CD4-positive, CD25-positive, alpha-beta regulatory T cell (primary cell): ENCODE measurements at places on chromosomes 6 and 20. TPM values are rescaled to one million over a fixed set of nuclear protein-coding genes. Genes with fewer than 3 reads are reported as not detected.
A peak's percentile ranks its signal among the peaks of the same experiment; 100 is the strongest.

Gene FITM2
- total RNA-seq, result 4.4 TPM

Gene SRSF12
- total RNA-seq, result not detected

Gene KCNG1
- total RNA-seq, result not detected

Gene NFATC2
- 56.8 TPM for total RNA-seq

Gene FLRT3
- total RNA-seq, result not detected

Gene EYA4
- not detected for total RNA-seq

Gene FBXO30
- total RNA-seq, result 4.1 TPM

Gene C6orf52
- total RNA-seq, result not detected

Gene OR14J1
- not detected for total RNA-seq

GRCh38 chr6:3415082-3415453, 41.8 kb downstream of the SLC22A23 start:
- DNase-seq, result no peak

- DNase-seq, result no peak
These were observed 9.6 kb upstream of the BTN3A2 start for GRCh38 chr6:26355366-26355765.

DNA sequence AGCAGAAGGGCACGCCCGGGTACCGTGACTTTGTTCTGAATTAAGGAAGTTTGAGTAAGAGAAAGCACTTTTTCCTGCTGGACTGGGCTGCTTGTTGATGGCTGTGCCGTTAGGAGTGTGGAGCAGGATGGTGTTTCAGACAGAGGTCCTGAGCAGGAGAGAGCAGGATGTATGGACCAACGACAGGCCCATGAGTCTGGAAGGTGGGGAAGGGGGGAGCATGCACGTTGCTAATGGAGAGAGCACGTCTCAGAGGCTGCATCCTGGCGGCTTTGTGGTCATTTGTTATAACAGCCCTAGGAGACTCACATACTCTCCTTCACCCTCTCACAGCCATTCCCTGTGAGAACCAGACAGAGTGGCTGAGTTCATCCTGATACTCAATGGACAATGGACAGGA, 56.8 kb downstream of the PHACTR3 start:
- DNase-seq, result no peak

DNA sequence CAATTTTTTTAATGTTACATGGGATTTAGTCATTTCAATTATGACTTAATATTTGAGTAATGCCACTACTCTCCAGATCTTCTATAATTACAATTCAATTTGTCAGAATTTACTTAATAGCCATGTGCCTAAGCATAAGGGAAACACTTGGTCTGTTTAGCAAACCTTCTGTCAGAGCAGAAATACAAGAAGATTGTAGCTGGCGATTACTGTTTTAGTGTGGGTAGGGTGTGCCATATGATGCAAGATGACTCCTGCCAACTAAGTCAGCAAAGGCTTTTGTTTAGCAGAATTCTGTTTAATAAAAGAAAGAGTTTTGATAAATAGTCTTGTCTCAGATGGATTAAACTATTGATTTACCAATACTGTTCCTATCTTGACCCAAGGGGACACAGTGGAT, 455.4 kb downstream of the RNF144B start:
- DNase-seq, result no peak

GRCh38 chr6:52858416-52858815, 17.8 kb upstream of the GSTA5 start:
- DNase-seq, result no peak

- DNase-seq, result no peak
These were observed 35.6 kb upstream of the ZBP1 start for GRCh38 chr20:57655809-57656155.

GRCh38 chr6:88825856-88826255, 137.6 kb downstream of the RNGTT start:
- no peak for DNase-seq

GRCh38 chr6:157779705-157780604, 43.1 kb upstream of the SNX9 start:
- no peak for DNase-seq

DNA sequence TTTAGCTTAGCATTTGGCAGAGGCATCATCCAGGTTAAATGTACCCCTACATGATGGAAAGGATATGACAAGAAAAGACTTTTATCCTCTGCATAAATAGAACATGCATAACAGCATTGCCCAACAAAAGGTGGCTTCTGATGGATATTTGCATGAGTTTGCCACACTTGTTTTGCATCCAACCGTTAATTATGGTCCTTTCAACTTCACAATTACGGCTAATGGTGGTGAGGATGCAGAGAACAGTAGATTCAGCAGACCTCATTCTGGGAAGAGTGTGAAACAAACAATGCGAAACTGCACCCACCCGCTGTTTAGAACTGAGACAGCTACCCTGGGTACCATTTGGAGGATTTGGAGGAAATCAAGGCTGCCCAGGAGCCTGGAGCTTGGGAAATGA, 690.9 kb upstream of the CHD6 start:
- DNase-seq, result no peak

DNA sequence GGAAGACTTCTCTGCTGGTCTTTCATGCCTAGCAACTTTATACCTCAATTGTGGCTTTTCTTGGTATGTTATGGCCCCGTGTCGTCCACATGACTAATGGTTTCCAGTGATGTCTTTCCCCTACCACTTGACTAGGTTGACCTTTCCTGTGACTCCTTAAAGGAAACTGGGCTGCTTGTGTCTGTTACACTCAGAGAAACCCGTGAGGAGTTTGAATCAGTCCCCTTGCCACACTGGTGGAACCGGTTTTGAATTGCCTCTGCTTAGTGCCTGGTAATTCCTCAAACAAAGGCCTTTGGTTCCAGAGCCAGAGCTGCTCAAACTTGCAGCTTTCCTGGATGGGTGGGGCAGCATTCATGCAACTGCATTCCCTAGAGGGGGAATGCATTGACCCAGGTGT, 21.9 kb downstream of the ECT2L start:
- no peak for DNase-seq

GRCh38 chr6:152848919-152849318, 98.3 kb downstream of the VIP start:
- DNase-seq, result no peak

DNA sequence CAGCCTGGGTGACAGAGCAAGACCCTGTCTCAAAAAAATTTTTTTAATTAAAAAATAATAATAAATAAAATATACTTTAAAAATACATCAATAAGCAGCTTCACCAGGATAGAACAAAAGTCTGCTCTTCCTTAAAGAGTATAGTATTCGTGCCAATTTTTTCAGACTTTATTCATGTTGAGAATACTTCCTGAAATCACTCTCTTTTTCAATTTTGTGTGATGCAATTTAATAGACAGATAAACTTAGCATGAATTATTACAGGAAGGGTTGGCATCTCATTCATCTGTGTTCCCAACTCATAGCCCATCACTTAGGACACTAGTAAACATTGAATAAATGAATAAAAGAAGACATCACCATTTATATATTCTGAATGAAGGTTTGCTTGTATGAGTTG, 52.4 kb downstream of the IPCEF1 start:
- no peak for DNase-seq

DNA sequence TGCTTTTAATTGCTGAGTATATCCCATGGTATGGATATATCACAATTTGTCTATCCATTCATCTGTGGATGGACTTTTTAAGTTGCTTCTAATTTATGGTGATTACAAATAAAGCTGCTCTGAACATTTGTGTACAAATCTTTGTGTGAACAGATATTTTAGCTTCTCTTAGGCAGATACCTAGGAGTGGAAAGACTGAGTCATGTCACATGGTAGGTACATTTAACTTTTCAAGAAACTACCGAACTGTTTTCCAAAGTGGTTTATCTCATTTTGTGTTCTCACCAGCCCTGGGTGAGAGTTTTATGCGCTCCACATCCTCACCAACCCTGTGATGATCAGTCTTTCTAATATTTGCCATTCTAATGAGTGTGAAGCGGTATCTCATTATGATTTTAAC, 31.0 kb upstream of the ZNFX1 start:
- no peak for DNase-seq

DNA sequence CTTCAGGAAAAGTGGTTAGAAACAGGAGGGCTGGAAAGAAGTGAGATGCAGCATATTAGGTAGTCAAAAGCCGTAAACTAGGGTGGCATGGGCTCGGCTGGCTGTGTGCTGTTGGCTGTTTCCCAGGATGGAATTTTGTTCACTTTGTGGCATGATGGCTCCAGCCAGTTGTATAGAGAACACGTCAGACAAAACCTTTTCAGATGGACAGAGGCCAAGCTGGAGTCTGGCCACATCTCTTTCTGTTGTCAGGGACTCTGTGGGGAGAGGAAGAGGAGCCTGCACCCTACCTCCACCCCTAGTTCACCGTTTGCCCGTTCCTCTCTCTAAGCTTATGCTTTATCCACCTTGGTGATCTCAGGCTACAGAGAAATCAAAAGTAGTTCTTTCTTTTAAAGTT, 22.0 kb downstream of the C6orf89 start:
- no peak for DNase-seq

GRCh38 chr6:21299216-21299615, 294.3 kb upstream of the SOX4 start:
- DNase-seq, result no peak

DNA sequence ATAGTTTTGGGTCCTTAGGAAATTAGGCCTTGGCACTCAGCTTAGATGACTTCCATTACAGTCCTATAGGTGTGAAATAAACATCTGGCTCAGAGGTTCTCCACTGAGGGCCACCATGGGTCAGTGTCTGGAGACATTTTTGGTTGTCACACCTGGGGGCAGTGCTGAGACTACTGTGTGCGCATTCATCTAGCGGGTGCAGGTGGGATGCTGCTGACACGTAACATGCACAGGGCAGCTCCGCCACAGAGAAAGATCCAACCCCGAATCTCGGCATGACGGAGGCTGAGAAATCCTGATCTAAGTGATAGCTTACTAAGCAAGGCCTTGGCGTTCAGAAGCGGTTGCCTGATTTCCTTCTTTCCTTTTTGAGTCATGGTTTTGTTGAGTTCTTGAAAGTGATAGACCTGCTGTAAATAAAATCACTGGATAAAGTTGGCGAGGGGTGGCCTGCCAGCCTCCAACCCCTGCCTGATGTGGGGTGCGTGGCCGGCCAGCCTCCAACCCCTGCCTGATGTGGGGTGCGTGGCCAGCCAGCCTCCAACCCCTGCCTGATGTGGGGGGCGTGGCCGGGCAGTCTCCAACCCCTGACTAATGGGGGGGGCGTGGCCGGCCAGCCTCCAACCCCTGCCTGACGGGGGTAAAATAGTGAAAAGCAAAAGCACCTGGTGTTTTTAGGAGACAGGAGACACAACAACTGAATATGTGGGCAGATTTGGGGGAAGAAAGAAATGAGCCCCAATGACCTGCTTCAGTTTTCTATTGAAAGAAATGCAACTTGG, 158.1 kb downstream of the CDH26 start:
- DNase-seq, result no peak

- DNase-seq, result no peak
These were observed 263.2 kb upstream of the NT5E start for GRCh38 chr6:85186546-85187175.

DNA sequence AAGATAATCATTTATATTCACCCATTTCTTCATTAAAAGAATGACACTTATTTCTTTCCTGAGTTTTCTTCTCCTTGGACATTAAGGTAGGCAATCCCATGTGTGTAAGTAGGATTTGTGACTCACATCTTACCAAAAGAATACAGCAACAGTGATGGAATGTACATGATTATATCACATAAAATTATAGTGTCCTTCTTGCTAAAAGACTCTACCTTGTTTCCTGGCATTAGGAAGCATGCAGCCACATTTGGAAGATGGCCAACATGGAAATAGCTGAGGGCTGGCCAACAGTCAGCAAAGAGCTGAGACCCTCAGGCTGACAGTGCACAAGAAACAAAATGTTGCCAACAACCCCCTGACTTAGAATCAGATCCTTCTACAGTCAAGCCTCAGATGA, 327.9 kb upstream of the MARCKS start:
- no peak for DNase-seq

DNA sequence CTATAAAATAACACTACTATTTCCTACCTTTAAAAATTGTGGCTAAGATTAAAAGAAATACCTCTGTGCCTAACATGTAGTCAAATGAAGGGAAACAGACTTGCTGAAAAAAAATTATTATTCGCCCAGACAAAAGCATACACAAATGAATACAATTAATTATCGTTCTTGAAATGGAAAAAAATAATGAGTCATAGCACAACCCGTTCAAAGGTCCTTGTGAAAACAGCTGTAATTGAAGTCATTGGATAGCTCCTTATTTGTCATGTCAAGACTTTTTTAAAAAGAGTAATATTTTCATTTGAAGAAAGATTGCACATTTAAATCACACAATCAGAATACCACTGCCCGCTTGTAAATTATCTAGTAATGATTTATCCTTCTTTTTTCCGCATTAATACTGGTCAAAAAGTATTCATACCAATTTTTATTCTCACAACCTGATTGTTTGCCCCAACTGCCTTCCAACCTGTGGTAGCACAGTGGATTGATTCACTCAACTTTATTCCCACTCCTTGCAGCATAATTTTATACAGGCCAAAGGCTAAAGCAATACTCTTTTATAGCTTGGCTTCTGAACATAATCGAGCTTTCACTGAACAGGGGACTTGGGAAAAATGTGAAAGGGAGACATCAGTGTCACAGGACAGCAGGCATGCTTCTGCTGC, 655.2 kb upstream of the MAP3K7 start:
- DNase-seq, result no peak

DNA sequence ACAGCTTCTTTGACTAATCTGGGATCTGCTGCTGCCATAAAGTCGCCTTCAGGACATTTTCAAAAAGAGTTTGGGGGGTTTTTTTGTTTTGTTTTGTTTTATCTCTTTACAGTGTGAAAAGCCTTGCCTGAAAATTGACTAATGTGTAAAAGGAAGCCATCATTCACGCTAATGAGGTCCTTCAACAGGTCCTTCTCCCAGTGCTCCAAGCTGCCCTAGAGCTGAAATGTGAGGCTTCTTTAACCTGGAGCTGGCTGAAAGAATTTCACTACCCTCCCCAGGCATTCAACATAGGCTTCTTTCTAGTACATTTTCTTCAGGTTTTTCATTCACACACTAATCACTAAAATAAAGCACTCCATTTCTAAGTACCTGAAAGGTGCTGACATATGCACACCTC, 145.1 kb upstream of the PRDM1 start:
- DNase-seq, result no peak

DNA sequence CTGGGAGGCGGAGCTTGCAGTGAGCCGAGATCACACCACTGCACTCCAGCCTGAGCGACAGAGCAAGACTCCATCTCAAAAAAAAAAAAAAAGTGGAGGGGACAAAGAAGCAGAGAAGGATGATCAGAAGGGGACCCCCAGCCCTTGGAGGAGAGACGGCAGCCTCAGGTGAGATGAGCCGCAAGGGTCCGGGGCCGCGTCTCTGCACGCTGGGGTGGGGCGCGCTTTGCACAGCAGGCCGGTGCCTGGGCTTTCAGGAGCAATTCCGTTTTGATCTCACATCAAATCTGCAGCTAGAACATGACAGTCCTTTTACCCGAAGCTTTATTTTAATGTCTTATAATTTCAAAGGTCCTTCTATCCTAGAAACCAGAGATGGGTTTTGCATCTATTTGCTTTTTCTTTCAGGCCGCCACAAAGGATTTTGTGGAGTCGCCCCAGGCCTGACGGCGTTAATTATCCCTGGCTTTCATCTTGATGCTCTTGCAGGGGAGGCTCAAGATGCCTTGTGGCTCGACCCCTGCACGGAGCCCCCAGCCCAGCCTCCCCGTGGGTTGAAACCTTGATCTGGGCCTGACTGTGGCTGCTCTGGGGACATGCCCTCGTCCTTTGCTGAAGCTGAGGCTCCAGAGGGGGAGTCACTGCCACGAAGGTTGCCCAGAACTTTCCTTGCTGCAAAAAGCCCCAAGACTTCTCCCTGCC, 17.3 kb downstream of the HRH3 start:
- DNase-seq, result no peak

- peak; percentile 97 for DNase-seq
These were observed 757 bp upstream of the SAMD3 start for GRCh38 chr6:130223508-130223907.
